HCT116 (cell line): ENCODE measurements at places on chromosomes 5 and 9. TPM values are rescaled to one million over a fixed set of nuclear protein-coding genes. Genes with fewer than 3 reads are reported as not detected.

The SLC45A2 gene
- not detected for total RNA-seq

The ENTPD8 gene
- 1.7 TPM for total RNA-seq

The MEIKIN gene
- total RNA-seq, result not detected

The ACER2 gene
- 4.3 TPM for total RNA-seq

The SNAPC4 gene
- 20.4 TPM for total RNA-seq

GRCh38 chr9:33446946-33447798 lies at the start of gene AQP3:
TSS of gene AQP3 (minus strand) at chr9:33447593. CDS start at chr9:33447530, 63 bp downstream.
- DNase-seq, result no peak

- DNase-seq, result no peak
Observed at GRCh38 chr5:155193029-155193428, 179.5 kb downstream of the KIF4B start.

DNA sequence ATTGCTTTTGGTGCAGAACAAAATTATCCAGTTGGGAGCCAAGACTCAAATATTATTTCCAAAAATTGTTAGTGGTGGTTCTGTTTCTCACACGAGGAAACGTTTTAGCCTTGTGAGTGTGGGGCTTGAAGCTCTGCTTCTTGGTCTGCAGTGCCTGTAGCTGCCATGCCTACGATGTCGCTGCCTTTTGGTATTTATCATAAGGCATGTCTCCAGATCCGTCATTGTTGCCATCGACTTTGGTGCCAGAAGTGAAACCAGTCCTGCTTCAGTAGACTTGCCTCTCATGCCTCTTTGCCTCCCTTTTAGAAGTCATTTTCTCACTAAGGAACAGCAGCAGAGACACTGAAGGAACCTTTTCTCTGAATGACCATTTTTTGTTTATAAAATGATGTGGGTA lies 29.7 kb upstream of the CATSPER3 start:
- DNase-seq, result no peak

DNA sequence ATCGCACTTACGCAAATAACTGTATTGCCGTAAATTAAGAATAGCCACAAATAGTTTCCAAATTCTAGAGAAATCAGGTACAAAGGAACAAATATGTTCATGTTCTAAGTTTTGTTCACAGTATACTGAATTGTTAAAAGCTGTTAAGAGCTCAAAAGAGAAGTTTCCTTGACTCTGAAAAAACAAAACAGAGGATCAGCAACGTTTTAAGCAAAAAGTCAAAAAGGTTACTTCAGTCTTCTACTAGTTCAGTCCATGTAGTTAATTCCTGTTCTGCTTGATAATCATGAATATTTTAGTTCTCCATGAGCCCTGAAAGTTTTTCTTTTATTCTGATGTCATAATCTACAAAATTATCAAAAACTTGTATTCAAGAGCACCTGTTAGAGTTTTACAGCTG lies 128.6 kb upstream of the MAST4 start:
- DNase-seq, result no peak

- peak; percentile 51 for DNase-seq
Observed at GRCh38 chr9:129333617-129334104, 155.6 kb upstream of the IER5L start.

DNA sequence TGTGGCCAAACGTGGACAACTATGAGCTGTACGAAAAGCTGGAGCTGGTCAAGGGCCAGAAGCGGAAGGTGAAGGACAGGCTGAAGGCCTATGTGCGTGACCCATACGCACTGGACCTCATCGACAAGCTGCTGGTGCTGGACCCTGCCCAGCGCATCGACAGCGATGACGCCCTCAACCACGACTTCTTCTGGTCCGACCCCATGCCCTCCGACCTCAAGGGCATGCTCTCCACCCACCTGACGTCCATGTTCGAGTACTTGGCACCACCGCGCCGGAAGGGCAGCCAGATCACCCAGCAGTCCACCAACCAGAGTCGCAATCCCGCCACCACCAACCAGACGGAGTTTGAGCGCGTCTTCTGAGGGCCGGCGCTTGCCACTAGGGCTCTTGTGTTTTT lies 3.3 kb downstream of the CDK9 start:
- DNase-seq, result no peak

- DNase-seq, result no peak
Observed at GRCh38 chr9:86500667-86501435, 146.6 kb upstream of the TUT7 start.
